ENCODE measurements at places on chromosomes 2 and 18. TPM values are rescaled to one million over a fixed set of nuclear protein-coding genes. Genes with fewer than 3 reads are reported as not detected.

The GPAT2 gene
- total RNA-seq, result 3.0 TPM

The G6PC2 gene
- 0.31 TPM for total RNA-seq

The RELCH gene
- total RNA-seq, result 61.1 TPM

The GPR17 gene
- 0.31 TPM for total RNA-seq

The PRKAG3 gene
- not detected for total RNA-seq

The ALPG gene
- 0.56 TPM for total RNA-seq

The TCF7L1 gene
- total RNA-seq, result 3.9 TPM

The TNFRSF11A gene
- total RNA-seq, result 83.3 TPM

The ICOS gene
- total RNA-seq, result 0.34 TPM

The CD207 gene
- not detected for total RNA-seq

- no peak for DNase-seq
These were observed 35.6 kb upstream of the ACVR1 start for GRCh38 chr2:157911750-157912149.

DNA sequence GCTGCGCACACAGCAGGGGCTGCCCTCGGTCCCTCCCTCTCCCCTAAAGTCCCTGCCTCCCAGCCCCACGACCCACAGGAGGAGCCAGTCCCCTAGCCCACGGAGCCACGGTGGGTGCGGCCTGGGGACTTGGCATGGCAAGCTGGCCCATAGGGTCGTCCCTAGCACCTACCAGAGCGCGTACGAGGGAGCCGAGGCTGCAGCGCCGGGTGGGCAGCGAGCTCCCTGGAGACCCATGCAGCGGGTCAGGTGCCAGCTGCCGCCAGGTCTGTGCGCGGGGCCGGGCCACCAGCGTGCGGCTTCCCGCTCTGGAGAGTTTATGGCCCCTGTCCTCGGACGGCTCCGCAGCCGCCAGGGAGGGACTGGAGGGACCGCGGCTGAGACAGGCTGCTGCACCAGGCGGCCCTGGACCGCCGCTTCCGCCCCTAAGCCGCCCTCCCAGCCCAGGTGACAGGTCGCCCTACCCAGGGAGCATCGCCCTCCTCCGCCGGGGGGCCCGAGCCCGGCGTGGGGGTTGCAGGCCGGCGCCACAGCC lies 273.6 kb downstream of the CCDC74A start:
- peak; percentile 9 for DNase-seq

- no peak for DNase-seq
These were observed 69.1 kb downstream of the MYOM1 start for GRCh38 chr18:3150688-3151087.

GRCh38 chr2:132937629-132938028 lies 267.6 kb upstream of the LYPD1 start:
- DNase-seq, result no peak

- no peak for DNase-seq
These were observed 41.8 kb upstream of the PSME4 start for GRCh38 chr2:54012538-54013141.

- DNase-seq, result no peak
These were observed 564.0 kb downstream of the TNS1 start for GRCh38 chr2:217438821-217439220.

DNA sequence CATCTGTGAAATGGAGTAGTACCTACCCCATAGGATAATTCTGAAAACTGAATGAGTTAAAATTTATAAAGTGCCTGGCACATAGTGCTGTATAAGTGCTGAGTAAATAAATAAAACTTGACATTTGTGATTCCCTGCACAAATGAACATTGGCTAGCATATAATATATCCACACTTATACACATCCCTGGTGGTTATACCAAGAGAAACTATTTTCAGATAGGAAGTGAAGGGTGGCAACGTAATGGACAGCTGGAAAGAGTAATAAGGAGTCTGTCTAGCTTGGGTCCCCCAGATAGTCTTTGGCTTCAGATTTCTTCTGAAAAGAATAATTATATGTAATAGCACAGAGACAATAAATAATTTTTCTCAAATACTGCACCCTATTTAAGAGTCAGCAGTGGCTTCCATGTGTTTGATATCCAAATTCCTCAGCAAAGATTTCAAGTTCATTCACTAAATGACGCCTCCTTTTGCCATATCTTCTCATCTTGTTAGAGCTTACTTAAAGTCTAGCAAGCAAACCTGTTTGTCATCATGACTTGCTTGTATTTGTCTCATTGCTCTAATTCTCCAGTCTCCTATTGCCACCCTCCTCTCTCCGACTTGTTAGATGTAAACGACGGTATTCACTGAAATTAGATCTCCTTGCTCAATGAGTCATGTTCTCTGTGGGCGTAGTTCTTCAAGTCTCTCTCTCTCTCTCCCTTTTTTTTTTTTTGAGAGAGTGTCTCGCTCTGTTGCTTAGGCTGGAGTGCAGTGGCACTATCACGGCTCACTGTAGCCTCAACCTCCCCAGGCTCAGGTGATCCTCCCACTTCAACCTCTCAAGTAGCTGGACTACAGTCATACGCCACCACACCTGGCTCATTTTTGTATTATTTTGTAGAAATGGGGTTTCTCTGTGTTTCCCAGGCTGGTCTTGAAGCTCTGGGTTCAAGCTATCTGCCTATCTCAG lies 8.7 kb upstream of the ADGRF3 start:
- no peak for DNase-seq

GRCh38 chr2:105121434-105121833 lies 83.6 kb downstream of the MRPS9 start:
- DNase-seq, result no peak

- no peak for DNase-seq
These were observed 219.8 kb downstream of the WDR7 start for GRCh38 chr18:56870982-56871381.

DNA sequence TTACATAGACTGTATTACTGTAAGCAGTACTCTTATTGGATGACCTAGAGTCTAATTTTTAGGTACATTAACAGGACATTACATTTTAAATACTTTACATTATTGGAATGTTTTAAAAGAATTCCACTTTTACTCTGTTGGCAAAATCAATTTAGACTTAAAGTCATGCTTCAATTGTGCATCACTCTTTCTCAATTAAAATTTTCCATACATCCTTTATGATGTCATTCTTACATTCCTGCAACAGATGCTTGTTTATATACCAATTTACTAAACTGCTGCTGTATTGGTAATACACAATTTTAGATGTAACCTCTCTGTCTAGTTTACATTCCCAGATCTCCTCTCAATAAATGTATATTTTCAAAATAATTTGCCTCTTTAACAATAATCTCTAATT lies 440.1 kb downstream of the ZEB2 start:
- DNase-seq, result no peak

DNA sequence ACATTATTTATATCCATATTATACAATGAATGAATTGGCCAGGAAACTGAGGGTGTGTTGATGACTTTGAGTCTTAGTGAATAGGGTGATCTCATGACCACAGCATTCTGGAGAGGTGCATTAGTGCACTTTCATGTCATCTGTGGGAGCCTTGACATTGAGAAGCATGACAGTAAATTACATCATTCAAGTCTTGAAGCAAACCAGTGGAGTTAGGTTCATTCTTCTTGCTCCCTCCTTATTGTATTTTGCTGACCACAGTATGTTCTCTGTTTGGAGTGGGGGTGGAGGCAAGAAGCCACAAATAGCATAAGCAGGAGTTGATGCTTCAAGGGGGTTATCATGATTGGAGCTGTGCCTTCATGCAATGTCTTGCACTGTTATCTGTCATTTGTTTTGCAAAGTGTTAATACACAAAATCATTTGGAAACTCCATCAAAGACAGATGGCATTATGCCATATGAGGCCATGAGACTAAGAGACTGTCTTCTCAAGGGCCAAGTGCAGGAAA lies 680.2 kb downstream of the NYAP2 start:
- no peak for DNase-seq

- no peak for DNase-seq
These were observed 39.4 kb downstream of the CMPK2 start for GRCh38 chr2:6826081-6826913.

GRCh38 chr2:109438773-109439389 lies 174.9 kb downstream of the SEPTIN10 start:
- no peak for DNase-seq

GRCh38 chr18:31294199-31294747 lies 23.7 kb upstream of the DSG1 start:
- DNase-seq, result no peak

- DNase-seq, result no peak
These were observed 800.9 kb downstream of the LRP1B start for GRCh38 chr2:141329964-141330363.

DNA sequence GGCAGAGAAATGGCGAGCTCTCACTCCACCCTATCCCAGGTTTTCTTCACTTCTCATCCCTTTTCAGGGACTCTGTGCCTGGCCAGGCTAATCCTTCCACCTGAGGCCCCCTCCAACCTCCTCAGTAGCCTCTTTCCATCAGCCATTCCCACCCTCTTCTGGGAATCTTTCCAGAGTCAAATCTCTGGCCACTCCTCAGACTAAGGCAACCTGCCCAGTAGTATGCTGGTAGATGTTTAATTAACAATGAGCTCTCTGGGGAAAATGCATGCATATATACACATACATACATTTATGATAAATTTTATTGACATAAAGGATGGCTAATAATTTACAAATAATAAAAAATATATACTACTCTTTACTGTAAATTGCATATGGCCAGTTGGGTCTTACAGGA lies 11.4 kb upstream of the ASPRV1 start:
- no peak for DNase-seq

DNA sequence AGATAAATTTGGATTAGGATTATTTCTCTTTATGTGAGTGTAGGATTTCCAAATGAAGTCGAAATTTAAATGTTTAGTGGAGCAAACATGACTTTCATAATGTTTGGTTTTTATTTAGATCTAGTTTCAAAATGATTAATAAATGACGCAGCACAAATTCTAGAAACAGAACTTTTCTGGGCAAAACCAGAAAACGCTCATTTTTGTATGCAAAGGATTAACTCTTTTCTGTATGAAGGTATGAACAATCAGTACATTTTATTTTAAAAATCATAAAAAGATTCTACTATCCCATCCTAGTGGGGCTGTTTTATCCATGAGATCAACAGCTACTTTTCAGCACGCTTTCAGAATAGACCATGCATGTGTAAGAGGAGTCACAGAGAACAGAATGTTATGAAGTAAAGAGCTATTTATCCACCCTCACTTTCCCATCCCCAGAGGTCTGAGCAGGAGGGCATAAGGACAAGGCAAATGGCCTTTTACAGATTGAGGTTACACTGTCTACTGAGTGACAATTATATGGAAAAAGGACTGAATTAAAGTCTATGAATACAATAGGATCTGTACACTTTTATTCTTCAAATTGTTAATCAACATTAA lies 270.8 kb downstream of the ZEB2 start:
- no peak for DNase-seq

GRCh38 chr2:38745267-38745666 lies 5.9 kb downstream of the SRSF7 start:
- DNase-seq, result no peak

GRCh38 chr2:44543773-44544725 lies 182.3 kb downstream of the CAMKMT start:
- DNase-seq, result no peak

DNA sequence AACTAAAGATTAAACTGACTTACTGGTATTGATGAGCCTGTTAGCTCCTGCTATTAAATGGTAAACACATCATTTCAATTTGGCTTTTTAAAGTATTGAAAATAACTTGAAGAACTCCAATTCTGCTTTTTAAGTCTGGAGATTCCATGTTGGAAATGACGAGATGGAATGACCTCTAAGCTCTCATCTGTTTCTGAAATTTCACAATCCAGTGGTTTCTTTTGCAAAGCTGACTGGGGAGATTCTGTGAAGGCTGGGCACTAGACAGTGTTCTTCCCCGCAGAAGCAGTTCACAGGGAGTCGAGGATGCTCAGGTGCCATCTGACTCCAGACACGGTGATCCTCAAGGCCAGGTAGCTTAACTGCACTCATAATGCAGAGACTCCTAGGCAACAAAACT lies 44.7 kb downstream of the DHRS9 start:
- DNase-seq, result no peak

DNA sequence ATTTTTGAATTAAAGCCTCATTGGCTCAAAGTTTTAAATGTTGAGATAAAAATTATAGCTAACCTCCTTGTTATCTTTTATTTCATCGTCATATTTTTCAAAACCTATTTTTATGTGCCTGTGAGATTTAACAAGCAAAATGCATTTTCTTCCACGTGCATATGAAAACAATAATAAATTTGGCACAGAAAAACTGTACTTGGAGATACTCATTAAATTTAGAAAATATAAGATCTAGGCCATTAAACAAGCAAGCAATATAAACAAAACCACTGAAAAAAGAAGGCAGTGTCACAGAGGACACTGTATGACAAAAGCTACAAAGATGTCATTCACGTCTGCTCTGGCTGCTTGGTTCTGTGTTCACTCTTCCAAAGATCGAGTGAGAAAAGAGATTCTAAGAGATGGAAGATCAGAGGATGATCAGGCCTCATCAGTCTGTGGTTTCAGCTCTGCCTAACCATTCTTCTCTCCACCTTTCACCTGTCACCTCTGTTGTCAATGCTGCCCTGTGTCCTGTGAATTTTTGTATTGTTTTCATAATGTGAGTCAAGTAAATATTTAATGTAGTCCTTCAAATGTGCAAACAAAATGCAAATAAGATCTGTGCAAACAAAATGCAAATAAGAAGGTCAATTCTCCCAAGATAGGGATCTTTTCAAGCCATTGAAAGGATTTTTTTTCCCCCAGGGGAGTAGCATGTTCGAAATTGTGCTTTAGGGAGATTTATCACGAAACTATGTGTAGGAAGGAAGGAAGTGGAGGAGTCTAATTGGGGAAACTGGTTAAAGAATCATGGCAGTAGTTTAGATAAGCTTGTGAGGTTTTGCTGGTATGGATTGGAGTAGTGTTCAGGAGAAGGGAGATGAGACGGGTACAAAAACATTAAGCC lies 138.7 kb upstream of the RBMS1 start:
- DNase-seq, result no peak

GRCh38 chr2:42685303-42685702 lies 78.6 kb downstream of the OXER1 start:
- no peak for DNase-seq

GRCh38 chr18:12246849-12247808 lies 7.0 kb upstream of the CIDEA start:
- DNase-seq, result no peak

DNA sequence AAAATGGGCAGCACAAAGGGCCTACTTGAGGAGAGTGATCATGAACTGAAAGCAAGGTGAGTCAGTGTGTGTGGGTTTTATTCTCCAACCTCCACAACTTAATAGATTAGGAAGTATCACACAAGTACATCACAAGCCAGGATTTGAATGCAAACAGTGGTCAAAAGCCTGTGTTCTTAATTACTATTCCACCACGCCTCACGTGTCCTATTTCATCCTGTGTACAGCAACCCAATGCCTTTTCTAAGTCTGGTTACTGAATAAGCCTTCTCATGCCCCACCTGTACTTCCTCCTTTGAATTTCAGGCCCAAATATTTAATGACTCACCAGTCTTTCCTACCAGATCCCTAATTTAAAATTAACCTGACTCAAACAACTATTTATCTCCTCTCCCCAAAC lies 755.7 kb upstream of the SLC8A1 start:
- no peak for DNase-seq

- DNase-seq, result no peak
These were observed 40.3 kb upstream of the HNRNPA3 start for GRCh38 chr2:177172034-177172880.

DNA sequence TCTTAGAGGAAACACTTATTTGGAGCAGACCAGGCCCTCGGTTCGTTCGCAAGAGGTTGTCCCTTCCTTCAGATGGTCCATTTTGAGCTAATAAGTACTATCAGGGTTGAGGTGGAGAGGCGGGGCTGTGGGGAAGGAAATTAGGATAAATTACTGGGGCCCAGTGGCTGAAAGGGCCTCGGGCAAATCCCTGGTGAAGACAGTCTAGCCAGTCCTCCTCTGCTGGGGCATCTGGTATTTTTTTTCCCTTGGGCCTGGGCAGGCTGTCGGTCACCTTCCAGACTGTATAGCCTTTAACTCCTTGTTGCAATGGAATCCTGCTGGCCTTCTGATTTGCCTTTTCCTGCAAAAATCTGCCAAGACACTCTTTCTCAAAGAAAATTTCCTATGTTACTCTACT lies 1.7 kb upstream of the MYO3B start:
- no peak for DNase-seq

All from left colon (tissue), 2 donors.